Tibial artery (tissue), 4 donors: ENCODE measurements at places on chromosomes 7 and 10.

- peak; percentile 51 for DNase-seq
Observed at GRCh38 chr10:131574707-131575430, 263.3 kb upstream of the TCERG1L start.

- DNase-seq: no peak
Observed at GRCh38 chr10:122780391-122780790, 65.3 kb downstream of the CUZD1 start.

DNA sequence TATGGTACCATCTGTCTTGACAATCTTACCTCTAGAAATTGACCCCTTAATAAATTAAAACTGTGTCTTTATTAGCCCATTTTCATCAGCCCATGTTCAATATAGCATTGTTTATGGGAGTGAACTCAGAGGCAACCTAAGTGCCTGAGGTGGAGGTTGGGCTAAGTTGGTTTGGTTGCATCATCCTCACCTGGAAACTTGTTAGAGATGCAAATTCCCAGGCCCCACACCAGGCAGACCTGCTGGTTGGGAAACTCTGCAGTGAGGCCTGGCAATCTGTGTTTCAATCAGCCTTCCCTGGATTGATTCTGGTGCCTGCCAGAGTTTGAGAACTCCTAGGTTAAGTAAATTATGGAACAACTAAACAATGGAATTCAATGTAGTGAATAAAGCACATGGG is 9.4 kb upstream of the FAM170B start:
- no peak for DNase-seq

GRCh38 chr7:23164846-23165245 is 17.0 kb upstream of the NUP42 start:
- no peak for DNase-seq

GRCh38 chr10:93461109-93461806 is 20.9 kb downstream of the MYOF start:
- no peak for DNase-seq

- DNase-seq: no peak
Observed at GRCh38 chr7:34396437-34397064, 261.5 kb upstream of the NPSR1 start.

GRCh38 chr7:5083311-5083711 is 37.7 kb downstream of the RBAK start:
- no peak for DNase-seq

- DNase-seq: no peak
Observed at GRCh38 chr7:123415625-123416024, 118.8 kb downstream of the IQUB start.

GRCh38 chr10:78742730-78743615 is 325.8 kb upstream of the ZMIZ1 start:
- DNase-seq: no peak

DNA sequence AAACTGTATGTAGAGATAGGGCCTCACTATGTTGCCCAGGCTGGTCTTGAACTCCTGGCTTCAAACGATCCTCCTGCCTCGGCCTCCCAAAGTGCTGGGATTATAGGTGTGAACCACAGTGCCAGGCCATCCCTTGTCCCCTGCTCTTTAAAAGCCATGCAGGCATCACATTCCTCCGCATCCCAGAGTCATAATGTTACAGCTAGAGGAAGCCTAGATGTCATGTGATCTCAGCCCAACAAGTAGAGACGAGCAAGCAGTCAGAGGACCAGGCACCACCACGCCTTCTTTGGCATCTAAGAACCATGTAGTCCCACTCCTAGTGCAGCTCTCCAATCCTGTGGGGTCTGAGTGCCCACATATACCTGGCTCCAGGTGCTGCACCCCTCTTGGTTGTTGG is 13.1 kb downstream of the PODXL start:
- DNase-seq: no peak

DNA sequence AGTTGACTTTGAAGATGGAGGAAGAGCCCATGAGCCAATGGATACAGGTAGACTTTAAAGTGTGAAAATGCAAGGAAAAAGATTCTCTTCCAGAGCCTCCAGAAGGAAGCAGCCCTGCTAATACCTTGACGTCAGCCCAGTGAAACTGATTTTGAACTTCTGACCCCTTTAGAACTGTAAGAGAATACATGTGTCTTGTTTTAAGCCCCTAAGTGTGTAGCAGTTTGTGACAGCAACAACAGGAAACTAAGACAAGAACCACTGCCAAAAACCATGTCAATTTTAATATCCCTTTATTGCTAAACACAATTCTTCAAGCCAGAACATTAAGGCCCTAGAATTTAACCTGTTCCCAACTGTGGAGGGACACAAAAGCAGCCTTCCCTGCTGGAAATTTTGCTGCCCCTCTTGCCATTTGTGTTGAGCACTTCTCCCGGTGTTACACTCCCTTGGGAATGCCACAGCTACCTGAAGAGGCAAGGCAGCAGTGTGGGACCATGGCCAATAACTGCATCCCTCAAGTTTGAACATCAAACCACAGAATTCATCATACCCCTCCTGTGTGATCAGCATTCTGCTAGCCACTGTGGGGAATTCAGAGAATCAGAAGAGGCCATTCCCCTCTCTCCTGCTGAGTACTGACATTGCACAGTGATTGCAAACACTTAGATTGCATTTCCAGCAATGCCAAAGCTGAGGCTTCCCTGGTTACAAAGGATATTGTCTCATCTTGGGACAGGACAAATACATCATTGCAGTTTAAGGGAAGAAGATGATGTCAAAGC is 12.3 kb upstream of the CCDC172 start:
- no peak for DNase-seq

GRCh38 chr7:289209-289755 is 688 bp upstream of the FOXL3 start:
- DNase-seq: peak; percentile 52

GRCh38 chr10:96642973-96643372 is 56.2 kb upstream of the TM9SF3 start:
- DNase-seq: peak; percentile 75

GRCh38 chr10:71045204-71045809 is 156.9 kb upstream of the PCBD1 start:
- peak; percentile 41 for DNase-seq

GRCh38 chr10:78876449-78876848 is 192.3 kb upstream of the ZMIZ1 start:
- DNase-seq: no peak

DNA sequence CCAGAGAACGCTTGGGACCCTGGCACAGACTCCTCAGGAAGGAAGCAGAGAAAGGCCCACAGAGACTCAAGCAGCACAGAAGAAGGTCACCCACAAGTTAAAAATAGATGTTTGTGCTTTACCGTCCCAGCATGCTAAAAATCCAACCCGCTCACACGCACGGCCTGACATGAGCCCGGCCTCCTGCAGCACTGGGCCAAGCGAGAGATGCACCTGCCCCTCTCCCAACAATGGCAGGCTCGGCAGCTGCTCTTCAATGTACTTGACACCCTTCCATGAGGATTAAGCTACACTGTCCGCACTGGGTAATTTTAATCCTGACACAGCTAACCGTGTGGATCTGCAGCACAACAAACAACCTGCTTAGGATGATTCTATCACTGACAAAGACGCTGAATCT is 9.3 kb downstream of the DIP2C start:
- no peak for DNase-seq

DNA sequence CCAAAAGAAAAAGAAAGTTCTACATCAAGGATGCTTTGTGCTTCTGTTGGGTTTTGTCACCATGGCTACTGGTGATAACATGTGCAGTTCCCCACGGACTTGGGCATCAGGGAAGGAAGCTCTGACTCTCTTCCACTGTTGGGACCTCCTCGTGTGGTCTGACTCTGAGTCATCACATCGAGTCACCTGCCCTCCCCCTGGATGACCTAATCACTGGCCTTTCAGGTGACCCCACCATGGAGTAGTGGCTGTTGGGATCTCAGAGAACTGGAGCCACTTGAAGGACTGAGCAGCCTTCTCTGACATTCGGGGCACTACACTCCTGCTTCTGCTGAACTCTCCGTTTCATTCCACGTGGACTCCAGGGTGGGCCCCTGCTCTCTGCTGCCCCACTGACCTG is 60.8 kb upstream of the DOCK1 start:
- DNase-seq: no peak

DNA sequence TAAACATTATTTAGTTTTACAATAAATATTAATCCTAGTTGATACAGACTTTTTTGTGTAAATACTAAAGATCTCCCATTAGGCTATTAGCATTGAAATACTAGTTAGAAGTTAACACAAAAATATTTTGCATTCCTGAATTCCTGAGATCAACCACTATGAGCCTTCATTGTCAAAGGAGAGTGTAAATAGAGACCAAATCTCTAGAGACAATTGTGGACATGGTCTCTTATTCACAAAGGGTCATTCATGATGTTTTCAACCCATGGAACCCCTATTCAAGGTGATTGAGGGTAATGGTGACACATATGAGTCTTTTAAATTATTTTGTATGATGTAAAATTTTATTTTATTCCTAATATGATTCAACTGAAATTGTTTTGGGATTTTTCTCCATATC is 1454.8 kb upstream of the LRRTM3 start:
- DNase-seq: no peak

GRCh38 chr7:106704000-106704840 is 43.3 kb upstream of the CCDC71L start:
- DNase-seq: no peak

DNA sequence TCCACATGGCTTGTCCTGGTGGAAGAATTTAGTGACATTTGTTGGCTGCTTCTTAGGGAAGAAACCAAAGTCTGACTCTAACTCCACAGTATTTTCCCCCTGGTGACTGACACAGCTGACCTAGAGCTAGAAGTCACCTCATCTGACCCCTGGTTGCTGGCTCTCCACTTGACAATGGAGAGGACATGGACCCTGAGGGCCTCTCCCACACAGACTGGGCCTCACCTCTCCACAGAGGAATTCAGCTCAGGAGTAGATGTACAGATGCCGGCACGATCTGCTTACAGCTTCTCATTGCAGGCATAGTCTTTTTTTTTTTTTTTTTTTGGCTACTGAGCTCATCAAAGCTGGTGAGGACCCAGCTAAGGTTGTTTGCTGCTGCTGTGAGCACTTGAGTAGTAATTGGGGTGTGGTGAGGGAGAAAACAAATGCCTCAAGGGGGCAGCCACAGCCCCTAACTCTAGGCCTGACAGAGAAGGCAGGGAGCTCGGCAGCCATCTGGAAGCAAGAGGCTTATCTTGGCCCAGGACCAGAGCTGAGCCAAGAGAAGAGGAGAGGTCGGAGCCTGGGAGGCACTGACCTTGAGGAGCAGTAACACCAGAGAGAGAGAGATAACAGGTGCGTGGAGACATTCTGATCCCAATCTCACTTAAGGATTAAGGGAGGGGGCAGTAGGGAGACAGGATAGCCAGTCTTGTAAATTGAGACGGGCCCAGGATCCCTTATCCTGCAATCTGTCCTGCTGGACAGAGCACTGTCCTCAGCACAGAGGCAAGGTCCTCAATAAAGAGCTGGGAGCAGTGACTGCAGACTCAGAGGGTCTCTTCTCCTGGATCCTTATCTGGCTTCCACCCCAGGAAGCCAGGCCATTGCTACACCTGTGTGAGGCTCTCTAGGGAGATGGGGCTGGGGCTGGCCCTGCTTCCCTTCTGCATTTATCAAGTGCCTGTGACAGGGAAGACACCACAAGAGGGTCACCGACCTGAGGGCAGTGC is 9.4 kb downstream of the PRSS58 start:
- no peak for DNase-seq

- DNase-seq: no peak
Observed at GRCh38 chr7:130458257-130458656, 17.4 kb upstream of the CEP41 start.

GRCh38 chr7:125390981-125391380 is 461.4 kb upstream of the POT1 start:
- DNase-seq: no peak

- DNase-seq: no peak
Observed at GRCh38 chr7:31002256-31002655, 38.5 kb downstream of the GHRHR start.

- no peak for DNase-seq
Observed at GRCh38 chr10:42877496-42878030, 95.0 kb downstream of the BMS1 start.

DNA sequence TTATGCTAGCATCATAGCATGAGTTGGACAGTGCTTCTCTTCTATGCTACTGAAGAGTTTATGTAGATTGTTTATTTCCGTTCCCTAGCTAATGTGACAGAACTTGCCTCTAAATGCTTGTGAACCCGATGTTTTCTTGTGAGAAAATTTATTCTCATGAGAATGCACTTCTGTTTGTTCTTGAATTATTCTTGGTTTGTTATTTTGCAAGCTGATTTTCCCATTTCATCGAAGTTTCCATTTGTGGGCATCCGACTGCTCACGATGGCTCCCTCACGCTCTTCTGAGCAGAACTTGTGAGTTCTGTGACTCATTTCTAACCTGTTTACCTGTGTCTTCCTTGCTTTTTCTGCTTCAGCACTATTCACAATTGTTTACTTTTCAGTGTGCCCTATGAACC is 59.9 kb downstream of the WDFY4 start:
- no peak for DNase-seq

DNA sequence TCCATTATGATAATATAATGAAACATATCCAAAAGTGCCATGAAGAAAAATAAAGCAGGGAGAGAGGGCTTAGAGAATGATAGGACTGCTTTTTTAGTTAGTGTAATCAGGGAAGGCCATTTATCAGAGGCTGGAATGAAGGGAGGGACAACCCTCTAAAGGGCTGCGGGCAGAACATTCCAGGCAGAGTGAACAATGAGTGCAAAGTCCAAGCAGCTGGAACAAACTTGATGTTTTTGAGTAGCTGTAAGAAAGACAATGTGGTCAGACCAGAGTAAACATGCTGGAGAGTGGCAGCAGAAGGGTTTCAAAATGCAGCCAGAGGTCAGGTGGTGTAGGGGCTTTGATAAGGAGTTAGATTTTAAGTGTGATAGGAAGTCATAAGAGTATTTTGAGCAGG is 65.6 kb upstream of the CCDC6 start:
- DNase-seq: no peak

- no peak for DNase-seq
Observed at GRCh38 chr10:109103278-109103677, 820.0 kb downstream of the XPNPEP1 start.

GRCh38 chr10:9342885-9343570 is 1288.5 kb downstream of the GATA3 start:
- no peak for DNase-seq

- DNase-seq: no peak
Observed at GRCh38 chr7:121002048-121002756, 13.7 kb downstream of the CPED1 start.

- no peak for DNase-seq
Observed at GRCh38 chr7:1810961-1811849, 141.1 kb downstream of the ELFN1 start.

GRCh38 chr7:20786421-20786778 is 286 bp downstream of the SP8 start:
- DNase-seq: no peak

DNA sequence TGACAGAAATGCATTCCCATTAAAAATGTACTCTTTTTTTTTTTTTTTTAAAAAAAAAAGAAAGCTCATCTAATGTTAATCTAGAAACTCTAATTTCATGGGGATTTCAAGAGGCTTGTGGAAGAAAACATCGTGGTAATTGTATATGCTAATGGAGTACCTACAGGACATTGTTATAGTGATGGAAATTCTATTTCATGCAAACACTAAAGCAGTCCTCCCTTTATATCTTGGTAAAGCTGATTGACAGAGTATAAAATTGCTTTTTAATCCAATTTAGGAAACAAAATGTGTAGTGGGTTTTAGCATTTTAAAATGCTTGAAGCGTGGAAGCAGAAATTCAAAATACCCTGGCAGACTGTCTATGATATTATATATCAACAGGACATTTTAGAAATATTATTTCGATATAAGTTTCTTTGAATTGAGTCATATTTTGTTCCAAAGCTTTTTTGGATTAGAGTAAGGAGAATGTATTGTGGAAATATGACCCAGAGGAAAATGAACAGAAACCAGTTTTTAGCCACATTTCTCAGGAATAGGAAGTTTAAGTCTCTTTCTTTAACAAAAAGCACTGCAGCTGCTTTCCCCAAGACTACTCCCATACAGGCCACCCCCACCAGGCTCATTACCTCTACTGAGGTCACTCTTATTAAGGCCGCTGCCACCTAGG is 121.9 kb downstream of the WNT2 start:
- no peak for DNase-seq
